ENCODE measurements at places on chromosomes 13 and 19.

DNA sequence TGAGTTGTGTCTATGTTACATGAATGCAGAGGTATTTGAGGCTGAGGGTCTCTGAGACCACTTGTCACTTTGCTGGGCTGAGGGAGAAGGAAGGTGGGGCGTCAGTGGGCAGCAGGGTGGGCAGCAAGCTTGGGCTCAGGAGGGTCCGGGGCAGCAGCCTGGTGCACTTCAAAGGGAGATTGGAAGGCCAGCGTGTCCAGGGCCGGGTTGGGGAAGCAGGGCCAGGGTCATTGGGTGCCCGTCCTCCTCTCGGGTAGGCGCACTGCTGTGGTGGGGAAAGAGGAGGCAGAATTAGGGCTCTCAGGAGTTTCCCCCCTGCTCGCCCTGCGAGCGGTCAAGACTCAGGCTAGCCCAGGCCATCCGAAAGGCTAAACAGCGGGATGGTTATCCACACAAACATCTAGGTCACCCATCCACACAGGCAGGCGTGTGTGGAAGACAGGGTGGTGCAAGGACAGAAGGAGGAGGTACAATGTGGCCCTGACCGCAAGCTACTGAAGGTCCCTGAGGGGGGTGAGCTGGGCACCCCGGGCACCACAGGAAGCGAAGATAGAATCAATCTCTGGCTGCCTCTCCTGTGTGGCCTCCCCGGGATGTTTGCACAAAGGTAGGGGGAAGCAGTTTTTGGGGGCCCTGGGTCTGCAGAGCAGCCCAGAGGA, 37.7 kb downstream of the MYO9B start:
- no peak for DNase-seq

DNA sequence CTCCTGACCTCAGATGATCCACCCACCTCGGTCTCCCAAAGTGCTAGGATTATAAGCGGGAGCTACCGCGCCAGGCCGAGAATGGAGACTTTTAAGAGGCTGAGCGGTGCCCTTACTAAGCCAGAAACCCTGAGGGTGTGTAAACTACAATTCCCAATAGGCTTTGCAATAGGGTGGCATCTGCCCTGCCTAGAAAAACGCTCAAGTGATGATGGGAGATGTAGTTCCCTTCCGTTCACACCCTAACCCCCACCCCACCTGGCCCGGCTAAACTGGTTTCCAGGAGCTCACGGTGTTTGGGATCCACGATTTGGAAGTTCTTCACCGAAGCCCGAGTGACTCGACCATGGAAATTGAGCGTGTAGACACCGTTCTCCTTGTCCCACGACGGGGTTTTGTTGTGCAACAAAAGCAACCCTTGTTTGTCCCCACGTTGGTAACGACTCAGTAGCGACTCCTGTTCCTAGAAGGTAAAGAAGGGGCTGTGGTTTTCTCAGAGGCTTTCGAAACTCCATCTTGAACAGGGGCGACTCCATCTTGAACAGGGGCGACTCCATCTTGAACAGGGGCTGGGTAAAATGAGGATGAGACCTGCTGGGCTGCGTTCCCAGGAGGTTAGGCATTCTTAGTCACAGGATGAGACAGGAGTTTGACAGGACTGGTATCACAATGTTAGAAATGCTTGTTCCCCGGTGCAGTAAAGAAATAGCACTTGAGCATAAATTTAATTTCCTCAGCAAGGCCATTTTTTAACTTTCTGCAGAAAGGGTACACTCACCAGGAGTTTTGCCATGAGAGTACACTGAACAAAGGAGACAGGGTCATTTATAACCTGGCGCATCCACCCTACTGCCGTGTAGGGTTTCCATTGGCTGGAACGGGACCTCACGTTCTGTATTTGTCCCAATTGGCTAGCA, 9.8 kb downstream of the PPP1R15A start:
- DNase-seq = no peak

DNA sequence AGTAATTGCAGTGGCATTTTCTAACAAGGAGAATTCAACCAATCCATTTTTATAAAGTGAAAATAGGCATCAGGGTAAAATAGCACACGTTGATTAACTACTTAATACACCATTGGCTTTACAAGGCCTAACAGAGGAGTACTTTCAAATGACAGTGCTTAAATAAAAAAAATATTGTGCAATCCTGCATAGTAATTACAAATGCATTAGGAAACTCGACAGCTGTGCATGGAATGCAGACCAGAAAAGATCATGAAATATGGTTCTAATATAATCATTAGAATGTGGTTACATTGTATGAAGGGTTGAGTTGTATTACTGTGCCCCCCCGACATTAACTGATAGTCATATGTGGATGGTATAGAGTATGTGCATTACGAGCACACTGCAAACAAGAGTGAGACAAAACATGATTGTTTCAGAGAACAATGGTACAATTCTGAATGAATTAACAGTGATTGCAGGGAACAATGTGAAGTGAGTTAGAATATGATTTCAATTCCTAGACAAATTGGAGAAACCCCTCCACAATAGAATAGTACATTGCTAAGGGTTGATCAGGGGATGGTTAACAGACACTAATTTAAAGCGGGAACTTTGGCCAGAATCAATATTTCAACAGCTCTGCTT, 270.6 kb downstream of the GPC5 start:
- no peak for DNase-seq

- DNase-seq = no peak
Observed at GRCh38 chr13:107065036-107065435, 497.1 kb upstream of the ARGLU1 start.

GRCh38 chr13:36282821-36283432, 14.7 kb downstream of the CCDC169 start:
- no peak for DNase-seq

- no peak for DNase-seq
Observed at GRCh38 chr19:38287604-38288003, 16.4 kb upstream of the C19orf33 start.

GRCh38 chr19:677201-677600, 1.0 kb downstream of the FSTL3 start:
- DNase-seq = no peak

DNA sequence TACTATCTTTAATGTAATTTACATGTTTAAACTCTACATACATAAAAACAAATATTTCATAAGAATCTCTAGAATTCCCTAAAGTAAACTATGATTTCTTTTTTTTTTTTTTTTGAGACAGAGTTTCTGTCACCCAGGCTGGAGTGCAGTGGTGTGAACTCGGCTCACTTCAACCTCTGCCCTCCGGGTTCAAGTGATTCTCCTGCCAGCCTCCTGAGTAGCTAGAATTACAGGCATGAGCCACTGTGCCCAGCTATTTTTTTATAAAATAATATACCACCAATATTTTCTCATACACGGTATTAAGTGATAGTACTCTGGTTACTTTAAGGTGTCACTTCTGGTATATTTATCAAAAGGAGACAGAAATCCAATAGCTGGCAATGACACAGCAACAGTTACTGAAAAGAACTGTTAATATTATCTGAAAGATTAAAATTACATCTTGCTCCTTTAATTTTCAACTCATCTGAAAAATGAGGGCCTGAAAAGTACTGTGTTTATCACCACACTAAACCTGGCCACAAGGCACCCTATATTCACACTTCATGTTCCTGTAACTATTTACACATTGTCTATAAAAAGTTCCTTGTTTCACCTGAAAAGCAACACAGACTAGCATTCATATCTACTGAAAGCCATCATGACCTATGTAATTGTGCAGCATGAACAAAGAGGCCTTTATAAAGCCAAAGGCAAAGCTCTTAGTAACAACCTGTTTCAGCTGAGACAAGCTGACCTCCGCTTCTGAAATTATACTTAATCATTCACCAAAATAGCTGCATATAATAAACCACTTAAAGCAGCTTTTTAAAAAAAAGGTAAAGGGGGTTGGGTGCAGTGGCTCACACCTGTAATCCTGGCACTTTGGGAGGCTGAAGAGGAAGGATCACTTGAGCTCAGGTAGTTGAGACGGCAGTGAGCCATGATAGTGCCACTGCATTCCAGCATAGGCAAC, 106.1 kb downstream of the SLC25A15 start:
- DNase-seq = no peak

DNA sequence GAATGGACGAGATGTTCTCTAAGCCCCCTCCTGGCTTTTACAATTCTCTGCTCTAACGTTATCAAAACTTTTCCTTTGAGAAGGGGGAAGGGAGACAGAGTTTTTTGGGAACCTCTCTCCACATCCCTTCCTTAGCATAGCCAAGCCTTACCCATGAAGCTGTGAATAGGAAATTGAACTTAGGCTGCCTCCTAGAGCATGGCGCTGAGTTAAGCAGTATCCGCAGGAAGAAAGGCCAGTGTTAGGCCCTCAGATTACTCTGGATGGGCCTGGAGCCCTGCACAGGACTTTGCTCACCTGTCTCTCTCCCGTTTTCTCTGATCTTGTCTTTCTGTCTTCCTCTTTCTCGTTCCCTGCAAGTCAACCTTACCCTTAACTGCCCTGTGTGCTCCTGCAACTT, 39.6 kb downstream of the CYP2B6 start:
- no peak for DNase-seq

GRCh38 chr19:48934837-48935236, 1.3 kb downstream of the DHDH start:
- no peak for DNase-seq

DNA sequence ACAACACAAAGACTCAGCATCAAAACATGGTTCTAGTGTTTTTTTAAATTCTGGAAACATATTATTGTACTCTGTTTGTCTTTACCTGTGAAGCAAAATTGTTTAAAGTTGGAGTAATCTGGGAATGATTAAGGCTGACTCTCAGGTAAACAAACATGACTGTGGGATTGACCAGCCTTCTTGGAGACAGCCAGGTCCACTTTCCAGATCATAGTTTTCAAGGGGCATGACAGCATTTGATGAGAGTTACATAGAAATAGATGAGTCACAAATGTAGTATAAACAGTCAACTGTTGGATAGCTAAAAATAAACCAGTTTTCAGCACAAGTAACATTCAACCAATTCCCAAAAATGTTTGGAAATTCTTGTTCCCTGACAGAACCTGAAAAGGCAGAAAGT, 1680.9 kb downstream of the OLFM4 start:
- DNase-seq = no peak

DNA sequence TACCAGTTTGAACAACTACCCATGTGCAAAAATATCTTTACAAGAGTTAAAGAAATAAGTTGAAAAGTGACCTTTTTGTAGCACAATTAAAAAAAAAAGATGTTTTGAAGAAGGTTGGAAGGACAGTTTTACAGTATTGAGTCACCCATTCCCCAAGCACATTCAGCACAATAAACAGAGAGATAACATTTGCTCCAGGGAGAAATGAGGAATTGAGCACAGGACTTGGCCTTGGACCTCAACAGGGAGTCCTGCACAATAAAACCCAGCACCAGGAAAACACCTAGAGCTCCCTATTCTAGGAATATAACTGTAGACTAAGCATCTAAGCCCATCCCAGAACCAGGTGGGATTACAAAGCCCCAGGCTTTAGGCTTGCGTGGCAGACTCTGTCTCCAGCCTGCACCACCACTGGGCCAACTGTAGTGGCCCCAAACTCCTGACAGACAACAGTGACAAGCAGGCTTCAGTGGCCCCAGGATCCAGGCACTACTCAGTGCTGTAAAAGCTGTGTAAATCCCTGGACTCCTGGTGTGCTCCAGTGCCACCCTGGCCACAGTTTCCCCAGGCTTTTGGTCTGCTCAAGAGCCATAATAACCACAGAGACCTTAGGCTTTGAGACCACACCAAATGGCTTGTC, 857.2 kb downstream of the SLITRK1 start:
- no peak for DNase-seq

DNA sequence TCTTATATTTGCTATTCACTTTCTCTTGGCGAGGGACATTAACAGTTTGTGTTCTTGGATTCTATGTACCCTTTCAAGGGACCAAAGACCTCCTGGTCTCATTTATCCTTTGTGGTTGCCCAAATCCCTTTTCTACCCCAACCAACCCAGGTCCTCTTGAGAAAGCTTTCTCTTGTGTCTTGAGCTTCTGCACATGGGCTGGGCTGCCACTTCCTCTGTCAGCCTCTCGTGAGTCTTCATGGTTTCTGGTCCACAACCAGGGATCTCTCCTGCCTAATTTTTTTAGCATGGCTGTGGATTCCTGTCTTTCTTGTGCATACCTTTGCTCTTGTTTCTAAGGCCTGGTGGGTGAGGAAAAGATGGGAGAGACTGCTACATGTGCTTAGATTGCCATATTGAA, 14.9 kb downstream of the TIMM13 start:
- DNase-seq = no peak

DNA sequence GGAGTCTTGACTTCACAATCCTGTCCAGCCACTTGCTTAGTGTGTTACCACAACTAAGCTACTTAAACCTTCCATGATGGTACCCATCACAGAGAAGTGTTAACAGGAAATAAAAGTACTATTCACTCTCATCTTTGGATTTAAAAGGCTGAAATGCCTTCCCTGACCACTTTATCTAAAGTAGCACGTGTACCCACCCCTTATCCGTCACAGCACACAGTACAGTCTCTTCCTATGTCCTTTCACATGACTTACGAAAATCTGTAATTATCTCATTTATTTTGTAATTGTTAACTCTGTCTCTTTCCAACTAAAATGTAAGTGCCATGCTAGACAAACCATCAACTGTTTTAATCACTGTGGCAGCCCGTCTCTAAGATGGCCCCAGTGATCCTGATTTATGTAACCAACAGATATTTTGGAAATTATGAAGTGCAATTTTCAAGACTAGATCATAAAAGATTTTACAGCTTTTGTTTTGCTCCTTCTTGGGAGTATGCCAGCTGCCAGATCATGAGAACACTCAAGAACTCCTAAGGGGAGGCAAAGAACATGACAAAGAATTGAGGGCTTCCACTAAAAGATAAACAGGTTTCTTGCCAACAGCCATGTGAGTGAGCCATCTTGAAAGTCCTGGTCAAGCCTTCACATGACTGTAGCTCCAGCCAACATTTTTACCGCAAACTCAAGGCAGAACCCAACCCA, 44.9 kb downstream of the DIAPH3 start:
- DNase-seq = no peak

DNA sequence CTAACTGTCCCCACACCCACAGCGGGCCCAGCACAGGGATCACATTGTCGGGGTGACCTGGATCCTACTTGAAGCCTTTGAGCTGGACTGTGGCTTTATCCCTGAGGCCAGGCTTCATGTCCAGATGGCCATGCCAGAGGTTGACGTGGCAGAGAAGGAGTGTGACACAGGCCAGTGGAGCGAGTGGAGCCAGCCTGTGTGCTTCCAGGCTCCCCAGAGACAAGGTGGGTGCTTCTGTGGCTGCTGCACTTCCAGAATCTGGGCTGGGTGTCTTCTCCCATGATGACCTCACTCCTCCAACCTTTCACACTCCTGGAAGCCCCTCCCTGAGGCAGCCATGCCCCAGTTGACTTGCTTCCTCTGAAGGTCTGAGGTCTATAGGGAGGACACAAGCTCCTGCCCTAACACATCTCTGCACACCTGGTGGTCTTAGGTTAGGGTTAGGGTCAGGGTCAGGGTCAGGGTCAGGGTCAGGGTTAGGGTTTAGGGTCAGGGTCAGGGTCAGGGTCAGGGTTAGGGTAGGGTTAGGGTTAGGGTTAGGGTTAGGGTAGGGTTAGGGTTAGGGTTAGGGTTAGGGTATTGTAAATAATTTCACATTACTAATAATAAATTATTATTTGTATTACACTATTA, 13.1 kb upstream of the MZF1 start:
- DNase-seq = no peak

- DNase-seq = no peak
Observed at GRCh38 chr19:14843169-14843568, 5.6 kb downstream of the OR7A10 start.

- DNase-seq = no peak
Observed at GRCh38 chr13:110811008-110811720, 97.7 kb downstream of the ING1 start.

Measured in urinary bladder (tissue), 4 donors.